Brain microvascular endothelial cell (primary cell): ENCODE measurements at places on chromosomes 5 and 9.

GRCh38 chr9:102038006-102038405, 299.6 kb upstream of the GRIN3A start:
- DNase-seq, result no peak

GRCh38 chr5:159788835-159789331, 127.4 kb upstream of the ADRA1B start:
- no peak for DNase-seq

DNA sequence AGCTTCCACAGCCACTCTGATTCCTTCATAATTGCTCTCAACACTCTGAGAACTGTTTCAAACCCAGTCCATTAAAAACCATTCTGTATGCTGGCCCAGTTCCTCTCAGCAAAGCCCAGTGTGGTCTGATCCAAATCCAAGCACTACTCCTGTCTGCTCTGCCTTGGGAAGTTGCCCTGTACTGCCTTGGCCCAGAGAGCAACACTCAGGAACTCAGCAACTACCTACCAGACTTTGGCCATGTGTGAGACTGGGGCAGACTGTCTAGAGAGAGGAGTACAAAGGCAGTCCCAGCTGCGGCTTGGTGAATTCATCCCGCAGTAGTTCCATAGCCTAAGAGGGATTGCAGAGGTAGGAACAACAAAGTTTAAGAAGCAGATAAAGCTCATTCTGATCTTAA, 214.4 kb downstream of the MCTP1 start:
- DNase-seq, result no peak

GRCh38 chr5:144162686-144163085, 7.8 kb downstream of the YIPF5 start:
- DNase-seq, result no peak

GRCh38 chr5:1161833-1162229, 39.6 kb upstream of the SLC6A19 start:
- no peak for DNase-seq

DNA sequence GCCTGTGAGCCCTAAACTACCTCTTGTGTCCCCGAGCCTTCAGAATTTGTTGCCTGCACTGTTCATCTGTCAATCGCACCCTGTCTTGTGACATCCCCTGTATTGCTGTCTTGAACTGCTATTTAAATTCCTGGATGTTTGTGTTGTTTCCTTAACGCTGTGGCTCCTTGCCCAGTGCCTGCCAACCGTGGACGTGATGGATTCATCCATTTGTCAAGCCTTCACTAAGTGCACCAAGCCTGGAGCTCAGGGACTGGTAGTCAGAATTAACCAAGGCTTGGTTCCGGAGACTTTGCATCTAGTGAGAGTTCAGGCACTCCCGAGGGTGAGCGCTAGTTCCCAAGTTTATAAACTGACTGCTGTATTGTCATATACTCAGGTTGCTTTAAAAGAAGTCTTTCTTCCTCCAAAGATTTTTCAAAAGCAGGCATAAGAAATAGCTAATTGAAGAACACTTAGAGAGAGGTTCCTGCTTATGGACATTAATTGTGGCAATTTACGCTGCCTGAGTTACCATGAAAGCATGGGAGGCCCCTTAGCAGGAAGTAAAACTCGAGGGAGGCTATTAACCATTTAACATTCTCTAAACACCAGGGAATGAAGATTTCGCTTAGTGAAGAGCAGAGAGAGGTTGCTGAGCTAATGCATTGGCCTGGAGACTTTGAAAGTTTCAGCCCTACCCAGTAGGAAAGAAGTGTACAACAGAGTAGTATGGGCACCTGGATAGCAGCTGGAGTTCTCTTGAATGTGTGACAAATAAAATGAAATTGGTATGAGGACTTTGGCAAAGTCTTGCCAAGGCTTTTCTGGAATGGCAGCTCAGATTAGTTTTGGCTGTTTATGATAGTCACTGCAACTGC, 29.0 kb downstream of the RGS3 start:
- DNase-seq, result no peak

- no peak for DNase-seq
Observed at GRCh38 chr9:120187758-120188157, 392.2 kb downstream of the CDK5RAP2 start.

GRCh38 chr9:33453286-33453860, 6.0 kb upstream of the AQP3 start:
- DNase-seq, result no peak

DNA sequence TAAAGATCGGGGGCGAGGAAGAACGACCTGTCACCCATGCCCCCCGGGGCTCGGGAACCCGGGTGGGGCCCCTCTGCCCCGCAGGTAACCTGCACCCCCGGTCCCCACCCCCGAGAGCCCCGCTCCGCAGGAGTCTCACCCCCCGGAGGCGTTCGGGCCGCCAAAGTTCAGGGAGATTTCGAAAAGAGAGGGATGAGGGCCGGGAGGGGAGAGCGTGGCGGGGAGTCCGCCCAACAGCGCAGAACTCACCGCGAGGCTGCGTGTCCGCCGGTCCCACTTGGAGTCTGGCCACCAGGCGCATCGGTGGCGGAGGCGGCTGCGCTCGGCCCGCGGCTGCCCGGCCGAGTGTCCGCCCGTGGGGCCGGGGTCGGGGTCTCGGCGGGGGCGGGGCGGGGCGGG, at the start of gene PHF19:
TSS of gene PHF19 (minus strand) at position 347 of the 399 bp plus-strand sequence. CDS start 2,447 bp downstream, outside the sequence.
- no peak for DNase-seq

DNA sequence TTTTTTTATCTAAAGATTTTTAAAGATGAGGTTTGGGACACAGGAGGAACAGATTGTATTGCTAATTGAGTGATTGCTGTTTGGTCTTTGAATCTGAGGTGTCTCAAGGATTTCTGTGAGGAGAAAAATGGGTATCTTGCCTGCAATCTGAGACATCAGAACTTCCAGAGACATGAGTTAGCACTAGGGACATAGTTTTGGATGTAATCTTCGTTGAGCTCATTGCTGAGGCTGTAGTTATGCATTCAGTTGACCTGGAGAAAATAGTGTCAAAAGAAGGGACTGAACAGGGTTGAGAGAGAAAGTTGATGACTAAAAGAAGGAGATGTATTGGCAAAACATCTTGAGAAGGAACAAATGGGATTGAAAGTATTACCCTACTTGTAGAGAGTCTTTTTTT, 24.6 kb downstream of the C9orf85 start:
- no peak for DNase-seq

DNA sequence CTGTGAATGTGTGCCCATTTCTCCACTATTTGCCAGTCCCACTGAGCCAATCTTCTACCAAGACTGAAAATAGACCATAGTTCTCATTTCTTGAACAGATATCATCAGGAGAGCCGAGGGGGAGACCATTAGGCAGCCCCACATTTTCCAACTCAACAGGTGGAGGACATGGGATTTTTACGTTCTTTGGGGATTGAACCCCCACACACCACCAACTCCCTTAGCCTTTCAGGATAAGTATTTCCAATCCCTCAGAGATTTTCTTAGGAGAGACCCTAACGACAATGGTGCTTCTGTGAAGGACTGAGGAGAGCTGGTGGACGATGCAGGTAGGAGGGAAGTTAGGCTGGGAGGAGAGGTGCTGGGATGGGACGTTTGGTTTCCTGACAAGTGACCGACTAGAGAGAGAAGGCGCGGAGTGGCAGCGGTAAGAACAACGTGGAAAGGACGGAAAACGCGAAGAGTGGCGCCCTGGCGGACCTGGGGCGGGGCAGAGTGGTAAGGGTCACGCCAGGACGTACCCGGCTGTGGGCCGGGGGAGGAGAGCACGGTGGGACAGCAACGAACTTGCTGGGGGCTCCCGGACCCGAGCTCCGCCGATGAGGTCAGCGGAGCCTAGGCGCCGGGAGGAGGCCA, 681 bp upstream of the CHSY3 start:
- no peak for DNase-seq

DNA sequence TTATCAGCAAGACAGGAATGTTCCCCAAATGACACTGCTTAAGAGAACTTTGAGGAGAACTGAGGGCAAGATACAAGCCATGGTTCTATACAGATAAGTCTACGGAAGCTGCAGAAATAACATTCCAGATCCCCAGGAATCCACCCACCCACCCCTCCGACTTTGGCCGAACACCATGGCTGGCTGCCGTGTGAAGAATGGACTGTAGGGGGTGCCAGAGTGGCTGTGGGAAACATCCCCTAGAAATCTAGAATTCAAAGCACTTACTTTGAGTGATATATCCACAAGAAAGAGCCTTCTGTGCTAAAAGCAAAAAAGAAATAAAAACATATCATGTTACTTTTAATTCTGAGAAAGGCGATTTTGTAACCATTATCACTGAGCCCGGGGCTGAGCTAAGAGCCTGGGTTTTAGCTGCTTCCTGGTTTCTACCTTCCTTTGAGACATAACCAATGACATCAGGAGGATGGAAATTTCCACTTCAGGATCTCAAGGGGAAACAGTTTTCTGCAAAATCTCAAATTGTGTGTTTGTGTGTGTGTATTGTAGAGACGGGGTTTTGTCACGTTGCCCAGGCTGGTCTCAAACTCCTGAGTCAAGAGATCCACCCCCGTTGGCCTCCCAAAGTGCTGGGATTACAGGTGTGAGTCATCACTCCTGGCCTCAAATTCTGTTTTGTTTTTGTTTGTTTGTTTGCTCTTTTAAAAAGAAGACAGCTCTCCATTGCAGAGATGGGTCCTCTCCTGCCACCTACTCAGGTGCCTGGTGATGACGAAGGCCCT, 36.4 kb downstream of the GGTA1 start:
- DNase-seq, result peak; percentile 69

GRCh38 chr9:129485145-129485774, 135.6 kb downstream of the C9orf50 start:
- no peak for DNase-seq

- no peak for DNase-seq
Observed at GRCh38 chr5:172114875-172115422, 73.1 kb downstream of the STK10 start.

DNA sequence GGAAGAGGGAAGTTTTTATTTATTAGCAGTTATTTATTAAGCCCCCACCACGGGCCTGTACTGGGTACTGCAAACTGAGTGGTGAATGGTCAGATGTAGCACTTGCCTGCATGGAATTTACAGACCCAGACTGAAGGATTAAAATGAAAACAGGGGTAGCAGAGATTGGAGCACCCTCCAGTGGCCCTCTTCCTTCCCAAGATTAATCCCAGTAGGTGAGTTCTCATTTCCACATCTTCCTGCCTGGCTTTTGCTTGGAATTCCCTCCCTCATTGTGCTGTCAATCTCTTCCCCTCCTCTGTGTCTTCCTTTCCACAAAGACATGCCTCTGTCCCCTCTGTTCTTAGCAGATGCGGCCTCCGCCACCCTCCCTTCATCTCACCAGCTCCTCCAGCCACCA, 39.2 kb downstream of the MVB12B start:
- DNase-seq, result no peak

DNA sequence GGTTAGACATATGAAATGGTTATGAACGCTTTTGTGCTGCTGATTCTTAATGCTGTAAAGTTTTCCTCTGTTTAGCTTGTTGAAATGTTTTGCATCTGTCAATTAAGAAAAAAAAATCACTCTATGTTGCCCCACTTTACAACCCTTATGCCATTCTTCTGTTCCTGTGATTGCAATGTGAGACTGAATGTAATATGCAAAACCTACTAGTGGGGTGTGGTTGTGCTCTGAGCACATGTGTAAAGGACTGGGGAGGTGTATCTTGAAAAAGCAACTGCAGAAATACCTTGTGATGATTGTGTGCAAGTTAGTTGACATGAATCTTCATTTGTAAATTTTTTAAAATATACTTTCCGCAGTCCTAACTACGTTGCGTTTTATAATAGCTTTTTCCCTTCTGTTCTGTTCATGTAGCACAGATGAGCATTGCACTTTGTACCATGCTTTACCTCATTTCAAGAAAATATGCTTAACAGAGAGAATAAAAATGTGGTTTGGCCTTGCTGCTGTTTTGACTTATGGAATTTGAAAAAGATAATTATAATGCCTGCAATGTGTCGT, 357.0 kb upstream of the PIK3R1 start:
- no peak for DNase-seq

DNA sequence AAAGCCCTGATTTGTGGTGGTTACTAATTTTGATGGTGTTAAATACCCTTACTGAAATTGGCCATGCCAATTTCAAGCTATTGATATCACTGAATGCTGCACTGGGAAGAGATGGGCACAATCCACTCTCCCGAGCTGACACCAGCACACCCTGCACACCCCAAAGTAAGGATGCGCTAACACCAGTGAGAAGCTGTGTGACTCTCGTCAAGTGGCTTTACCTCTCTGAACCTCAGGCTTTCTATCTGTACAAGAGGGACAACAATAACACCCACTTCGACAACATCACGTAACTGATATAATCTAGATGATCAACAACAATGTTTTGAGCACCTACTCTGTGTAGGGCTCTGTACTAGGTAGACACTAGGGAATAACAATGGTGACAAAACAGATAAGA, 8.0 kb upstream of the AKNA start:
- no peak for DNase-seq

DNA sequence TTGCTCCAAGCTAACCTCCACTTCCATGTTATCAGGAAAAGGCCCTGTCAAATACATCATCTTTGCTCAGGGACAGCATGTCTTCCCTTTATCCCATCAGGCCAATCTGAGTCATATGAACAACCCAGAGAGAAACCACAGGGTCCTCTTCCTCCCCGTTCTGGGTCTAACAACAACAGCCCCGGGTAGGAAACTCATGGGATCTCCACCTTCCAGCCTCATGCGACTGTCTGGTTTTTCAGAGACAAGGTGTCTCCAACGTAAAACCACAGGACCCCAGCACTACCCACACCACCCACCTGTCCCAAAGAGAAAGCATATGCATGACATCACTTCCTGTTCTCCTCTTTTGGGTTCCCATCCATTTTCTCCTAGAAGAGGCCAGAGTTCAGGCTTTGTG, 217.9 kb downstream of the ENC1 start:
- no peak for DNase-seq

DNA sequence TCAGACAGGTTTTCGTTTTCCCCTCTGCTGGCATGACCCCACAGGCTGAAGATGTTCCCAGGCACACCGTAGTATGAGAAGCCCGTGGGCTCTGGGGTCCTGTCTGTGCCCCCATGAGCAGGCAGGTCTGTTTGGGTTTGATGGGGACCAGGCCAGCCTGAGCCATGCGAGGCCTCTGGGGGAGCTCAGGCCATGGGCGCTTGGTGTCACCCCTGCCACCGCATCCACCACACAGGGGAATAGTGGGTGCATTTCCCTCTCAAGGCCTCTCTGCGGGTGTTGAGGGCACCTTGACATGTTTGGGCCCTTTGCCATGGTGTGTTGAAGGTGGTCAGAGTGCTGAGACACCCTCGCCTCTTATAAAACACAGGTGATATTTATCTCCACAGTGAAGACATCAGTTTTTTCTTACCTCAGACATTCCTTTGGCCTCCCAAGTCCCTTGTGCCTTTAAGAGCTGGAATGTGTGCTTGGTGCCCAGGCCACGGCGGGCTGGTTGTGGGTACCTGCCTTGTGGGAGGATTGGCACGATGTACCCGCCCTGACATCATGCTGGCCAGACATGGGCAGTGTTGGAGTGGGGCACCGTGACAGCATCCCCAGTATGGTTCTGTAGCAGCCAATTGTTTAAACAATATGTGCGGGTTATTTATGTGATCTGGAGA, 68.3 kb downstream of the WNK2 start:
- DNase-seq, result no peak

GRCh38 chr9:88307136-88307535, 81.1 kb upstream of the SPIN1 start:
- no peak for DNase-seq
